A172 (cell line): ENCODE measurements at places on chromosomes 3 and 15. TPM values are rescaled to one million over a fixed set of nuclear protein-coding genes. Genes with fewer than 3 reads are reported as not detected.

Gene SNX4
- total RNA-seq: 76.8 and 87.3 TPM in 2 replicates

Gene TSEN2
- 27.3 and 29.9 TPM in 2 replicates for total RNA-seq

Gene GBE1
- total RNA-seq: 65.1 and 82.9 TPM in 2 replicates

Gene SNTN
- total RNA-seq: not detected in 2 replicates

Gene CYP1A2
- total RNA-seq: not detected in 2 replicates

Gene CFAP91
- 1.8 and 2.2 TPM in 2 replicates for total RNA-seq

Gene GUCA1C
- total RNA-seq: not detected in 2 replicates

Gene DPH6
- 16.1 and 19.7 TPM in 2 replicates for total RNA-seq

Gene TMOD2
- 7.0 and 7.9 TPM in 2 replicates for total RNA-seq

Gene GRAMD1C
- 1.0 and 1.1 TPM in 2 replicates for total RNA-seq

Gene UQCC5
- 17.1 and 47.0 TPM in 2 replicates for total RNA-seq
